ENCODE measurements at places on chromosomes 4 and X. TPM values are rescaled to one million over a fixed set of nuclear protein-coding genes. Genes with fewer than 3 reads are reported as not detected.

Gene ADGRA3
- polyA plus RNA-seq, result 18.1 TPM

Gene ETDA
- polyA plus RNA-seq, result not detected

Gene CTAG2
- not detected for polyA plus RNA-seq

Gene CENPVL1
- polyA plus RNA-seq, result 0.10 TPM

Gene APELA
- 0.29 TPM for polyA plus RNA-seq

Gene FGD1
- 11.9 TPM for polyA plus RNA-seq

Gene SPANXA1
- polyA plus RNA-seq, result not detected

Gene IRF2
- polyA plus RNA-seq, result 17.7 TPM

Gene EGFL6
- polyA plus RNA-seq, result 131 TPM

Gene GPRASP2
- 9.3 TPM for polyA plus RNA-seq

Gene GPR143
- polyA plus RNA-seq, result 9.4 TPM

Gene ABCG2
- polyA plus RNA-seq, result 3.9 TPM

Gene FSTL5
- not detected for polyA plus RNA-seq

Gene FHIP1A
- 1.8 TPM for polyA plus RNA-seq

All from hepatocyte (in vitro differentiated cells).